GF-D8 (cell line): ENCODE measurements at places on chromosomes 7 and 10.

- DNase-seq: no peak
These were observed 25.3 kb downstream of the TNS3 start for GRCh38 chr7:47556511-47557180.

GRCh38 chr10:4382811-4383210 lies 443.2 kb upstream of the AKR1E2 start:
- DNase-seq: no peak

- DNase-seq: no peak
These were observed 926.2 kb downstream of the KCNMA1 start for GRCh38 chr10:76711222-76711997.

DNA sequence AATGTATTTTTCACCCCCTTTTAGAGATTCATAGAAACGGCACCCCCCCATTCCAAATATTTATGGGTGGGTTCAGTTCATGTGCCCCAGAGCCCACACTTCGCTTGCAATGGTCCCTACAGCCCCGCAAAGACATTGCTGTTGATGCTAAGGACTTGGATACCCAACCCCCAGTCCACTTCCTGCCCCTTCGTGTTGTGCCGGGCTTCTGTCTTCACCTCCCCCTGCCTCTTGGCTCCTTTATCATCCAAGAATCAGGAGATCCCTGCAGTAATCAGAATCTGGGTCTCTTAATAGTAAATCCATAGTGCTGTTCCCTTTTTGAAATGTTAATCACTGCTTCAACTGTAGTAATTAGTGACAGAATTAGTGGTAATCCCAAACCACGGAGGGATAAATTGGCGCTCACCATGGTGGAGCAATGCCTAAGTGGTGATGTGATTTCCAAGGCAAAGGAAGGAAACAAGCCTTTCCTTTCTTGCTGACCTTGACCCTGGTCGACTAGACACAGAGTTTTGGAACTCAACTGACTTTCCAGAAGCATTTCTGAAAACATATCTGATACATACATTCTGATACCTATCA lies 67.7 kb downstream of the HK1 start:
- no peak for DNase-seq

GRCh38 chr7:17181482-17181881 lies 117.0 kb upstream of the AHR start:
- no peak for DNase-seq
